ENCODE measurements at places on chromosomes 7 and 10.

DNA sequence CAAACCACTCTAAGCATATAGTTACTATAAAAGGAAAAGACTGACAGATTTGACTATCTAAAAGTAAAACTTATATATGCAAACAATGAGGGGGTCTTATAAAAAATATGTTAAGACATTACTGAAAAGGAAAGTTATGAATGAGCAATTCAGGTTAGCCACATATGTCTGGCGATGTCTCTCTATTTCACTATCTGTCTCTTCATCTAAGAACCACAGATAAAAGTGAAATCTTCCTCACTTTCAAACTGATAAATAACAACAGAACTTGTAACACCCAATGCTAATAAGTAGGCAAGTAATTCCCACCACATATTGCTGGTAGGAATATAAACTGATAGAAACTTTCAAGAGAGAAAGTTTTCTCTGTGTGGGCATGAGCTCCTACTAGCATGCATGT lies 138.2 kb downstream of the CHCHD3 start:
- no peak for DNase-seq

GRCh38 chr10:3166496-3167290 lies 5.9 kb downstream of the PITRM1 start:
- DNase-seq = no peak

- DNase-seq = no peak
Observed at GRCh38 chr10:34627331-34627730, 187.8 kb downstream of the PARD3 start.

DNA sequence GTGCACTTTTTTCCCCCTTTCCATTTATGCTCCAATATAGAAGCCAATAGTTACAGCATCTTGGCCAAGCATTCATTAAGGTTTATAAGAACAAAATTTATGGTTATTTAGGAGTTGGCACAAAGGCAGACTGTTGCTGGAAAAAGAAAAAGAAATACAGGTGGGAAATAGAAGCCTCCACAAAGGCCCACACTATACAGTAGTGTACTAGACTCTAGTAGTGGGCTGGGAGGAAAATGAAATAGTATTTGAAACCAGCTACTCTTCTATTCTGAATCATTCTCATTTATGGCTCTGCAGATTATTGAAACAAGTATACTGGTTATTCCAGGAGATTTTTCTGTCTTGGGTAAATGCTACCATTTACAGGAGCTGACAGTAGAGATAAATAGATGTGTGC lies 80.9 kb upstream of the CDK6 start:
- no peak for DNase-seq

DNA sequence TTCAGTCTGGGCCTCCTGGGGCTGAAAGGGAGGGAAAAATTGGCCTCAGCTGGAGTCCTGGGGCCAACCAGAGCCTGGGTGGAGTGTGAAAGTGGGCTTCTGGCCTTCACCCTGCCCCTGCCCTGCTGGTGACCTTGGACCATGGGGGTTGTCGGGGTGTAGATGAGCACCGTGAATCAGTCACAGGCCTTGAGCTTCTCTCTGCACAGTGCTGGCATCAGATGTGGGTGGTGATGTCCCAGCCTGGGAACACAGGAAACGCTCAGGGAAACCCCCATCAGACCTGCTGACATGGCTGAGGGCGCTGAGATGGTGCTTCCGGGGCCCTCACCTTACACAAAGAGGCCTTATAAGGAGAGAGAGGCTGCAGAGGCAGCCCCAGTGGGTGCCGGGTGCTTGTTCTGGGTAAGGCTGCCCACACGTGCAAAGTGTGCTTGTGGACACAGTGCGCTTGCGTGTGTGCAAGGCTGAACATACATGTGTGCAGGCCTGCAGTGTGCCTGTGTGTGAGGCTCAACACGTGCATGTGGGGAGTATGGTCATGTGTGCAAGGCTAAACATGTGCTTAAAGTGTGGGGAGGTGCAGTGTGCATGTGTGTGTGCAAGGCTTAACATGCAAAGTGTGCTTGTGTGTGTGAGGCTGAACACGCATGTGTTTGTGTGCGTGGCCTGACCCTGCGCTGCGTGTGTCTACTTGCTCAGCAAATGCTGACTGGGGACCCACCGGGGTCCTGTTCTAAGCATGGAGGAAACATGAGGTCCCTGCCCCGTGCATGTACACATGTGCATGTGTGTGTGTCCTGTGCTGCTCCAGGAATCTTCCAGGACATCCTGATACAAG lies 6.5 kb downstream of the ARPC1B start:
- no peak for DNase-seq

- DNase-seq = no peak
Observed at GRCh38 chr7:15963206-15963605, 276.7 kb upstream of the MEOX2 start.

DNA sequence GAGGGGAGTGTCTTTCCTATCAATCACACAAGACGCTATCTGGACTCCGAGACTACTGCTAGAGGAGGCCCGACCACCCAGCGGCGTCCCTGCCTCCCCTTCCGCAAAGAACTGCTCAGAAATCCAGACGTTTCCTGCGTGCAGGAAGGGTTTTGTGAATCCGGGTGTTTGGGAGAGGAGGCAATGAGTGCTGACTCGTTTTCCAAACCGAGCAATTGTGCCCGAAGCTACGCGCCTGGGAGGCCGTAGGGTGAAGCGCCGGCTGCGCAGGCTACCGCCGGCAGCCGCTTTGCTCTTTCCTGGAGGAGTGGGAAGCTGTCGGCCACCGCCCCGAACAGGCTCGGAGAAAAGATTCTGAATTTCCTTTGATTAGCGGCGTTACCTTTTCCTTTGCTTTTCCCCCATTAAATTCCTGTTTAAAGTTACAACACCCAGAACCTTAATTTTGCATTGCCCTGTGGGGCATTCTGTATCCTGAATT lies 5.3 kb downstream of the VAX1 start:
- no peak for DNase-seq

- no peak for DNase-seq
Observed at GRCh38 chr10:1292611-1293031, 236.4 kb downstream of the WDR37 start.

Measured in nucleus accumbens (tissue), 56 donors.